NCI-H2171 treated with DMSO at 0.1 percent for 48 hours (cell line): ENCODE measurements at places on chromosomes 2 and 18.

- peak; percentile 55 for DNase-seq
Measured at GRCh38 chr2:109031476-109032228, 42.6 kb upstream of the EDAR start.

- DNase-seq: no peak
Measured at GRCh38 chr2:132780651-132781050, 110.6 kb upstream of the LYPD1 start.

GRCh38 chr2:133574620-133575019 lies 6.4 kb upstream of the NCKAP5 start:
- DNase-seq: no peak

DNA sequence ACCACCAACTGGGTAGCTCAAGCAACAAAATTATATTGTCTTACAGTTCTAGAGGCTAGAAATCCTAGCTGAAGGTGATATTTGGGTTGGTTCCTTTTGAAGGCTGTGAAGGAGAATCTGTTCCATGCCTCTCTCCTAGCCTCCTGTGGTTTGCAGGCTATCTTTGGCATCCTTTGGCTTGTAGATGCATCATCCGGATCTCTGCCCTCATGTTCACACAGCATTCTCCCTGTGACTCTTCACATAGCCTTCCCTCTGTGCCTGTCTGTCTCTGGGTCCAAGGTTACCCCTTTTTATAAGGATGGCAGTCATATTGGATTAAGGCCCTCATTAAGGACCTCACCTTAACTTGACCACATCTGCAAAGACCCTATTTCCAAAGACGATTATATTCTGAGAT lies 78.6 kb upstream of the MAP3K20 start:
- DNase-seq: no peak

- DNase-seq: no peak
Measured at GRCh38 chr2:195648787-195649186, 8.2 kb upstream of the SLC39A10 start.

- DNase-seq: no peak
Measured at GRCh38 chr2:37623971-37624900, 47.2 kb downstream of the CDC42EP3 start.

DNA sequence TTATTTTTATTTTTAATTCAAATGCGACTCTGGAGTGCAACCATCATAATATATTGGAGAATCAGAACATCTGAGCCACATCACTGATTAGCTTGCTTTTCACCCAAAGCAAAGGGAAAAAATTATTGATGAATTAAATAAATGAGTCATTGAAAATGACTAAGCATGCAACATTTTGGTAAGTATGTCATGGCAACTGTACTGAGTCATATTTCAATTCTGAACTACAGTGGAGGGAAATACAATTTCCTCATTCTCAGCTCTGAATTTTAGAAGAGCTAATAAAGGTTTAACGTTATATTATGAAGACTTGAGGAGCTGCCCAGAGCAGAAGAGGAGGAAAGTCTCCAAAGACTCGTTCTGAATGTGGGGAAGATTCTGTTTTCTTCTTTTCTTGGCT lies 89.6 kb upstream of the CCDC68 start:
- no peak for DNase-seq

DNA sequence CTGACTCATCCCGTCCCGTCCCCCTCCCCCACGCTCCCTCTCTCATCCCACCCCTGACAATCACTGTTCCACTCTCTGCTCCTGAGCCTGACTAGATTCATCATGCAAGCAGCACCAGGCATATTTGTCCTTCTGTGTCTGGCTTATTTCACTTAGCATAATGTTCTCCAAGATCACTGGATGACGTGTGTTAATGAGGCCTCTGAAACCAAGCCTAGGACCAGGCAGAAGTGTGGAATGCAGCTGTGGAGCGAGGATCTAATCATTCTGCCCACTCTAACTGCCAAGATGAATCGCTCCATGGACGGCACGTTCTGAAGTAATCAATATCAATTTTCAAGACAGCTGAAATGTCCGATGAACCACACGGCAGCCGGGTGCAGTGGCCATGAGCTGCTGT lies 122.4 kb upstream of the ZNF236 start:
- DNase-seq: no peak
